Omental fat pad (tissue), 4 donors: ENCODE measurements at places on chromosomes 5 and 9.

- no peak for DNase-seq
These were observed 34.1 kb upstream of the RAPGEF1 start for GRCh38 chr9:131773911-131774379.

DNA sequence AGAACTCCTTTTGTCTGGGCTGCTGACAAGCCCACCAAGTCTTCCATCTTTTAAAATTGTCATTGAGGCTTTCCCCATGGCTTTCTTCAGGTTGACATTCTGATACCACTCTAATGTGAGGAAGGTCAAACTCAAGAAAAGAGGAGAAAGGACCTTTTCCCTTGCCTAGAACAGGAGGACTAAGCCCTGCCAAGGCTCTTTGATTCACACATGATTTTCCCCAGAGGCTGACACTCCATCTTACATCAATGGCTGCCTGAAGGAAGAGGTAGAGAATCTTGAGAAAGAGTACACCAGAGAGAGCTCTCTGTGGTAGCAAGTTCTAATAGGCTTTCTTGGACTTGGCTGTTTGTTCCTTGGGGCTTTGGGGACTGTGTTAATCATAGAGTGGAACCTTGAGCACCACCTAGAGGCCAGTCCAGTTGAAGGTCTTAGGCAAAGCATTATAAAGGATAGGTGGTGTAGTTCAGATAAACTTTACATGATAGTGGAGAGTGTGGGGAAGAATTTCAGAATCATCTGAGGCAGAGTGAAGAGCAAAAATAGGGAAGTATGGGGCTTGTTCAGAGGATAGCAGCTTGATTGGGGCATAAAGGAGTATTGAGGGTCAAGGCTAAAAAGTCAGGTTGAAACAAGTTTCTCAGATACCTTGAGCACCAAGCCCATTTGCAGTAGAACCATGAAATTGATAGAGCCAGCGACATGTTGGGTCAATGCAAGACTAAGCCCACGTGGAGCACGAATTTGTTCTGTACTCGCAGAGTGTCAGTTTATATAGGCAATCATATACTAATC lies 36.7 kb downstream of the NDFIP1 start:
- peak; percentile 68 for DNase-seq

GRCh38 chr9:71814226-71814625 lies 45.9 kb upstream of the CEMIP2 start:
- no peak for DNase-seq

GRCh38 chr5:79020861-79021561 lies 35.9 kb upstream of the ARSB start:
- no peak for DNase-seq

GRCh38 chr5:140041099-140041491 lies 2.0 kb downstream of the NRG2 start:
- DNase-seq: no peak

DNA sequence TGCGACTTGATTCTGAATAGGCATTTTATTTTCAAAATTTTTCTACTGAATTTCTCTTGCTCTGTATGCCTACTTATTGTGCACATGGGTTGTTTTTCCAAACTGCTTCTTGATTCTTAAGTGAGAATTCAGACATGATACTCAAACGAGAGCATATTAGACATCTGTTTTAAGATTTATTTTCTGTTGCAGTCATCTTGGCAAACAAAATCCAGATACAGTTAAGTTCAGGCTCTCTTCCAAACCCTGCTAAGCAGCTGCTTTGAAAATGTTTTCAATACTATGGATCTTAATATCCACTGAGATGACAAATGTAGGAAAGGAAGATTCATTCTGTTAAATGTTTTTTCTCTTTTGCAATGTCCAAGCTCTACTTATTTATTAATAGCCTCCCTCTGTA lies 4.5 kb downstream of the TMEM215 start:
- DNase-seq: no peak
